ENCODE measurements at places on chromosomes 1 and 21.

- DNase-seq: no peak
Observed at GRCh38 chr1:235351441-235351840, 15.8 kb upstream of the TBCE start.

DNA sequence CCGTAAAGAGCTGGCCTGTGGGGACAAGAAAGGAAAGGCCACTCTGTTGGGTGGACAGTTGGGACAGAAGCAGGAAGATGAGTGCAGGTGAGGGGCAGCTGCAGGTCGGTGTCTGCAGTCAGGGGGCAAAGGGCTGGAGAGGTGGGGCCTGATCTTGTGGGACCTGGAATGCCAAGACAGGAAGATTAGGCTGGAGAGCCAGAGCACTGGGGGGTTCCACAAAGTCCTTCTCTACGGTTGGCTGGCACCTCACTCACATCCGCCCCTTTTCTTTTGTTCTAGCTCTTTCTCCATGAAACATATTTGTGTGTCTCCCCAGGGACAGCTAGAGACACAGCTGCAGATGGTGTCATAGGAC lies 404.1 kb downstream of the PTPRU start:
- no peak for DNase-seq

DNA sequence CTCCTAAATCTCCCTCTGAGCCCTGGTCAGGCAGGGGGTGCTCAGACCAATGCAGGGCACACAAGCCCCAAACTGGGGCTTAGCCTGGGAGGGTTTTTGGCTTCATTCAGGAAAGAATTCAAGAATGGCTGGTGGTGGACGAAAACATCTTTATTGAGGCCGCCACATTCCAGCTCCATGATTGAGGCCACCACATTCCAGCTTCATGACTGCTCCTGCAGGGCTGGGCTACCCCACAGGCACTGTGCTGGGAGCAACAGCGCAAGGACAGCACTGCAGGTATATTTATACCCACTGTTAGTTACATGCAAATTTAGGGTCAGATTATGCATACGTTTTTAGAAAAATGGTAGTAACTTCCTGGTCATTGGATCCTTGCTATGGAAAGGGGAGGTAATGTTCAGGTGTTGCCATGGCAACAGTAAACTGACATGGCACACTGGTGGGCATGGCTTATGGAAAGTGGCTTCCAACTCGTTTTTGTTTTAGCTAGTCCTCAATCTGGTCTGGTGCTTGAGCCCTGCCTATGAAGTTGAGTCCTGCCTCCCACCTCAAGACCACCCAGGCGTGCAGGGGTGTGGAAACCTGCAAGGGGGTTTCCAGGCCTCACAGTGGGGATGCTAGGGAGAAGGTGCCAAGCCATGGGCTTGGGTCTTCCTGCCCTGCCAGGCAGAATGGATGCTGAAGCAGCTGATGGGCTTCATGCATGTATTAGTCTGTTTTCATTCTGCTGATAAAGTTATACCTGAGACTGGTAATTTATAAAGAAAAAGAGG lies 348.7 kb upstream of the AJAP1 start:
- DNase-seq: no peak

- no peak for DNase-seq
Observed at GRCh38 chr1:107679411-107679953, 285.5 kb downstream of the VAV3 start.

- DNase-seq: no peak
Observed at GRCh38 chr1:67536957-67537666, 106.9 kb upstream of the SERBP1 start.

GRCh38 chr1:220616836-220617235 lies 73.3 kb upstream of the C1orf115 start:
- no peak for DNase-seq

DNA sequence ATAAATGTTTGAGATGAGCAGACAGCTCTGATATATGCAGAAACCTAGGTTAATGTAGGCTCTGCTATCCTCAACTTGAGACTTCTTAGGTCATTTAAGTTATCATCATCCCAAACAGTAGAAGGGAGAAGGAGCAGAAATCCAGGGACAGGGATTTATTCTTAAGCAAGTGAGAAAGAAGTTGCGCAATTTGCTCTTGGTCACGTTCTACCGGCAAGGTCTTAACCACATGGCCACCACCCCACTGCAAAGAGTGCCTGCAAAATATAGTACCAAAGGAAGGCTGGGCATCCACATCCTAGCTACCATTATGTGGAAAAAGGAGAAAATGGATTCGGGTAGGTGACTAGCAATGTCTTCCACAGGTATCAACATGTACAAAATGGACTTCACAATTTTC lies 25.2 kb downstream of the CRNN start:
- DNase-seq: no peak

DNA sequence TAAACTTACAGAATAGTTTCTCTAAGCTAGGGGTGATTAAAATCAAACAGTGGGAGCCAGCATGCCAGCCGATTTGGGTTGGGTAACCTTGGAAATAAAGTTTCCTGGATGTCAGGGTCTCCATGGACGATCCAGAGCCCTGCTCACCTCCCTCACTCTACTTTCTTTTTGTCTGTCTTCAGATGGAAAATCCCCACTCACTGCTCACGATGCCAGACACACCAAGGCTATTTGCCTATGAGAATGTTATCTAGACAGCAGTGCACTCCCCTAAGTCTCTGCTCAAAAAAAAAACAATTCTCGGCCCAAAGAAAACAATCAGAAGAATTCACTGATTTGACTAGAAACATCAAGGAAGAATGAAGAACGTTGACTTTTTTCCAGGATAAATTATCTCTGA lies 13.9 kb downstream of the SLAMF7 start:
- DNase-seq: no peak

- DNase-seq: no peak
Observed at GRCh38 chr1:159315381-159315780, 13.2 kb downstream of the FCER1A start.

- DNase-seq: no peak
Observed at GRCh38 chr1:109167001-109167506, 46.7 kb upstream of the SARS1 start.

DNA sequence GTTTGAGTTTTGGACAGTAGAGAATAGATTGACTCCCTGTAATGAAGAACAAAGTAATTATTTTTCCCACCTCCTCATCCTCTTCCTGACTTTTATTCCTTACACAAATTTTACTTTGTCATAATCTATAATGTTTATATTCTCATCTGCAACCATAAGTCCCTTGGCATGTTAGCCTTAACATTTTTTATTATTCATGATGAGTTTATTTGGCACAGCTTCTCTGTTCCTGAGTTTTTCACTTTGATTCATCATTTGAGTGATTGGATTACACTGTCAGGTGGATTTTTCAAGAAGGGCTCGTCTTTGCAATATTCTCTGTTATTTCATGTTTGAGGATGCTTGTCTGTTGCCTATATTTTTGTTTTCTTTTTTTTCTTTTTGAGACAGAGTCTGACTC lies 35.7 kb downstream of the TNFRSF8 start:
- no peak for DNase-seq

DNA sequence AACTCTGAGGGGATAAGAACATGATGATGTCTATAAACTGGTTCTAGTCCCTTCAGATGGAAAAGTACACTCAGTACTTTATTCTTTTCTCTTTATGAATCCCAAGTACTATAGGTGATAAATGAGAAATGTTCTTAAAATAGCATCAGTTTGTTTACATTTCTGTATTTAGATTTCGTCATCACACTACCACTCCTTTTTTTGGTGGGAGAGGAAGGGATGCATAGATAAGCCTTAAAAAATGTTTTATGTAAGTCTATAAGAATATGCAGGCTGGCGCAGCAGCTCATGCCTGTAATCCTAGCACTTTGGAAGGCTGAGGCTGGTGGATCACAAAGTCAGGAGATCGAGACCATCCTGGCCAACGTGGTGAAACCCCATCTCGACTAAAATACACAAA lies 144.8 kb downstream of the USP25 start:
- DNase-seq: no peak

DNA sequence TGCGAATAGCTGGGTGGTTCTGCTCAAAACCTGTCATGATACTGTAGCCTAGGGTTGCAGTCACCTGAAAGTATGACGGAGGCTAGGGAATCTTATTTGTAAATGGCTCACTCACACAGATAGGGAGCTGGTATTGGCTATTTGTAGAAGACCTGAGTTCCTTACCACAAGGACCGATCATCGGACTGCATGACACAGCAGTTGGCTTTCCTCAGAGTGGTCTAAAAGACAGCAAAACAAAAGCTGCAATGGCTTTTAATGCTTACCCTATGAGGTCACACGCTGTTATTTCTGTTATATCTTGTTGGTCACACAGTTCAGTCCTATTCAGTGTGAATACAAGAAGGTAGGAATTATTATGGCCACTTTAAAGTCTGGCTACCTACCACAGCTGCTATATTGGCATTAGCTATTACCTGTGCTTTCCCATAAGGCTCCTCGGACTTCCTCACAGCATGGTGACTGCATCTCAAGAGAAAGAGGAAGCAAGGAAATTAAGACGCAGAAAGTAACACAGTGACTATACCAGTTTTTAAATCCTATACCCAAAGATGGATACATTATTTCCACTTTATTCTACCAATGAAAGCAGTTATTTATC lies 68.4 kb upstream of the LRRC7 start:
- no peak for DNase-seq

GRCh38 chr1:247360991-247361731 lies 29.5 kb upstream of the ZNF496 start:
- no peak for DNase-seq

- DNase-seq: no peak
Observed at GRCh38 chr1:82221721-82222120, 421.0 kb downstream of the ADGRL2 start.

- no peak for DNase-seq
Observed at GRCh38 chr1:48718705-48719104, 58.0 kb downstream of the BEND5 start.

- no peak for DNase-seq
Observed at GRCh38 chr1:59040486-59040885, 256.4 kb upstream of the FGGY start.

GRCh38 chr21:41808094-41808493 lies 41.2 kb upstream of the RIPK4 start:
- no peak for DNase-seq

DNA sequence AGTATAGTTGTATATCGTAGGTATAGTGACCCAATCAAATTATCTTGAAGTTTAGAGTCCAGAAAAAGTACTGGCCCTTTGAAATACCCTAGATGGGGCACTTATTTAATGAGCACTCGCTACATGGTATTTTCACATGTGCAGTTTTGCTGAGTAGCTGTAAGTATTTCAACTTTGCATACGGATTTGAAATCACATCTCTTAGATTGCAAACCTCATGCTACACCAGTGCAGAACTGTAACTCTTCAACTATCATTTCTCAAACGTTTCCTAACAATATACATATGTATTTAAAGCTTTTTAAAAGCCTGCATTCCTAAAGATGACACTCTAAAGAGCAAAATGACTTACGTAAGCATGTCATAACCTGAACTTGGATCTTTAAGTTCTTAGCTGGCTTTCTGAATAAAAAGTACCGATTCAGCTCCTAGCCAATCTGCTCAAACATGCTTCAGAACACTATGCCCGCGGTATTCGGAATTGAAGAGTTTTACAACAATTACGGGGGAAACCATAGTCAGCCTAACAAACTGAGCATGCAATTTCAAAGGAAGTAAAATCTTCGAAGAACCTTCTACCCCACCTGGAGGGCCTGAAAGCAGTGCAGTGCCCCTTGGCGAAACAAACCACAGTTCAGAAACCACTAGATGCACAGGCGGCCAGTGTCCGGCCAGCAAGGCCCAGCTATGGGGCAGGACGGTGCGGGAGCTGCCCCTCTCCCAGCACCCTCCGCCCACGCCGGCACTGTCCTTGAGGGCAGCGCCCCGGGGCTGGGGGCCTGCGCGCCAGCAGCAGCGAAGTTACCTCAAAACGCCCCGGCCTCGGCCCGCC lies 863 bp downstream of the FH start:
- DNase-seq: peak; percentile 15

DNA sequence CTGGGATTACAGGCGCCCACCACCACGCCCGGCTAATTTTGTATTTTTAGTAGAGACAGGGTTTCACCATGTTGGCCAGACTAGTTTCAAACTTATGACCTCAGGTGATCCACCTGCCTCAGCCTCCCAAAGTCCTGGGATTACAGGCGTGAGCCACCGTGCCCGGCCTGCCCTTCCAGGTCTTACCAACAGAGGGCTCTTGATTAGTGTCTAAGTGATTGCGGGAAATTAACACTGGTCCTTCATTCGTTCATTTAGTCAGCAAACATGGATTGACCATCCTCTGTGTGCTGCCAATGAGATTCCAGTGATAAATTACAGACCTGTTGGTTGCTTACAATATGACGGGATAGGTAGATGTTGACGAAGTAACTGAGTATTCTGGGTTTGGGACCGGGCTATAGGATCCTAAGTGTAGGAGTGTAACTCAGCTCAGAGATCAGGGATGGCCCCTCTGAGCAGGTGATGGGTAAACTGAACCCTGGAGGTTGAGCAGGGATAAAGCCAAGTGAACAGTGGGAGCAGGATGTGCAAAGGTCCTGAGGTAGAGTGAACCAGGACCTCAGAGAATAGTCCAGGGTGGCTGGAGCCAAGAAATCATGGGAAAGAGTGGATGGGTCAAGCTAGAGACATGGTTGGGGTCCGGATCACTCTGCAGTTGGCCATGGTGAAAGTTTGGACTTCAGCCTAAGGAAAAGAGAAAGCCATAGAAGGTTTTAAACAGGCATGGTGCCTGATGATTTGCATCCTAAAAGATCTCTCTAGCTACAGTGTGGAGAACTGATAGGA lies 171.2 kb downstream of the KAZN start:
- no peak for DNase-seq

DNA sequence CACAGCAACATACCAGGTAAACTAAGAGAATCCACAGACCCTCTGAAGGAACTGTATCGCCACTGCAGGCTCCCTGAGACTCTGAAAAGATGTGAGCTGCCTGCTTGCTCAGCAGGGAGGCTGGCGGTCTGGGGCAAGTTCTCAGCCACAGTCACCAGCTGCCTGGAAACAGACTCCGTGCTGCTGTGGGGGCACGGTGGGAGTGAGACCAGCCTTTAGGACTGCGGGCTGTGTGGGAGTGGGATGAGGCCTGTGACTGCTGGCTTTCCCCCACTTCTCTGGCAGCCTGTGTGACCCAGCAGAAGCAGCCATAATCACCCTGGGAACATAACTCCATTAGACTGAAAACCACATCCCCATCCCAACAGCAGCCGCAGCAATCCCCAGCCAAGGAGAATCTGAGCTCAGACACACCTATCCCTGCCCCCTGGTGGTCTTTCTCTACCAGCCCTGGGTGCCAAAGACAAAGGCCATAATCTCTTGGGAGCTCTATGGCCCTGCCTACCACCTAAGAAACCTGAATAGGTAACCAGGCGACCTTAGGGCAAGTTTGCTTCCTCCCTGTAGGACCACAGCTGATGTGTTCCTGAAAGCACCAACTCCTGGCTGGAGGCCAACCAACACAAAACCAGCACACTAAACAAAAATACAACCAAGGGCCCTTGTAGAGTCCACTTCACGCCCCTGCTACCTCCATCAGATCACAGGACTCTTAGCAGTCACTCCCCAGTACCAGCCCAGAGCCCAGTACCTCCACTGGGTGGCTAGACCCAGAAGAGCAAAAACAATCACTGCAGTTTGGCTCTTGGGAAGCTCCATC lies 151.5 kb downstream of the SMYD3 start:
- no peak for DNase-seq

GRCh38 chr1:194474701-194475100 lies 1288.3 kb upstream of the B3GALT2 start:
- DNase-seq: no peak
